Fibroblast of skin of scalp (primary cell): ENCODE measurements at places on chromosomes 6 and 20.

DNA sequence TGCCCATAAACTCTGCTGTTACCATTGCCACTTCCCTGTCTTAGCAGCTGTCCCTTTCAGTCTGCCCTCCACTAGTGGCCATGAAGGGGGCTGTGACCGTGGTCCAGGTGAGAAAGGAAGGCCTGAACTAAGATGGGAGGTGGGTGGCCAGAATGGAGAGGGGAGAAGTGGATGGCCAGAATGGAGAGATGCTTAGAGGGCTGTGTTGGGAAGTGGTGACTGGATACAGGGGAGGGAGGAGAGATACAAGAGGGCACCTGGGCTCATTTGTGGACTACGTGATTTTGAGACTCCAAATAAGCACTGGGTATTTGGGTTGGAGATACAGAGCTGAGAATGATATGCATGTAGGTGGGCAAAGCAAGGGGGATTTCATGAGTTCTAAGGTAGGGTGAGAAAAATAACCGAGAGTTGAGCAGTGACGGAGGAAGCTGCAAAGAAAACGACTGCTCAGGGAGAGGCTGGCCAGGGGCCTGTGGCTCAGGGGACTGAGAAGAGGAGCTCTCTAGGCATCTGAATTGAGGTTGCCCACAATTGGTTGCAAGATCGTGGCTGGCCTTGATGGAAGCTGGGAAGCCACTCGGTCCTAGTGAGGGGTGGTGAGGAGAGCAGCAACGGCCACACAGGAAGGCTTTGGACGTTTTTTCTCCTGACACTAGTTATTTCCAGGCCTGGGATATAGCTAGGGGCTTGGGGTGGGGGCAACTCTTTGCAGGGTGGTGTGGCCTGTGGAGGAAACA, 36.9 kb downstream of the PANK2 start:
- DNase-seq: no peak

DNA sequence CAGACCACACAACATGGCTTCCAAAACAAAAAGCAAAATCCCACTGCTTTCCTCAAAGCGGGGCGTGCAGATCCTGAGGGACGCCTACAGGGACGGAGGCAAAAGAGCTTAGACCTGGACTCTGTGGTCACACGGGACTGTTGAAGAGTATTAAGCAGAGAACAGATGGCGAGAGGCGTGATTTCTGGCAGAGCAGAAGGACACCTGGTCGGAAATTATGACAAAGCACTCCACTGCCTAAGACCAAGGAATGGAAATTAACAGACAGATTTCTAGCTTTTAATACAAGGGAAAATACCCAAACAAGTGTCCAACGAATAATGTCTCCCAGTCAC, 15.4 kb downstream of the CST7 start:
- no peak for DNase-seq

DNA sequence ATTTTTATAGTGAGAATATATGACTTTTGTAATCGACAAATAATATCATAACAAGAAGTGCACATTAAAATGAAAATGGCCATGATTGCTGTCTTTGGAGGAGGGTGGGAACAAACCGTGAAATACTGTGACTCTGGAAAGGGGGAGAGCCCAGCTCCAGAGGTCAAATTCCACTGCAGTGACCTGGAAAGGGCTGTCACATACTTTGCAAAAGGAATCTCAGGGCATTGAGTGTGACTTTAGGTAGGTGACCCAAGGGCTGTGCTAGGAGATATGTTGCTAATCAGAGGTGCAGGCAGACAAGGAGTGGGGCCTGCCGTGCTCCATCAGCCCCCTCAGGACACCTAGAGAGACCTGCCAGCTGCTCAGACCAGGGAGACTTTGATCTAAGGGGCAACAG, 28.1 kb upstream of the BMP7 start:
- DNase-seq: no peak

DNA sequence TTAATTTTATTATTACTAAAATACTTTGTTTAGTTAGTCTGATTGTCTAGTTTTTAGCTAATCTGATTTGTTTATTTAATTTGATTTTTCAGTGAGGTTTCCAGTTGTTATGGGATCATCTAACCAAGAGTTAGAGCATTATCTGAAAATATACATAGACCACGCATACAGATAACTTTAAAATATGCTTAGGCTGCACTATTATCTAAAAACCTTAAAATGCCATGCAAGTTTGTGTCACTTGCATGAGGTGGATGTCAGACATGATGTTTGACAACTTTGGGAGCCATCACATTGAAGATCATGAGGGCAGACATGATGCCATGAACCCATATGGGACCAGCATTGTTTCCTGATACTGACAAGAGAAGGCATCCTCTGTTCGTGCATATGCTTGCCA, 610.3 kb downstream of the KHDRBS2 start:
- DNase-seq: no peak

- no peak for DNase-seq
Measured at GRCh38 chr6:97473979-97474378, 191.0 kb upstream of the MMS22L start.

GRCh38 chr6:57158658-57159057, 13.5 kb upstream of the BAG2 start:
- DNase-seq: peak; percentile 33

- DNase-seq: peak; percentile 22
Measured at GRCh38 chr6:104788400-104788799, 71.3 kb downstream of the HACE1 start.

- DNase-seq: no peak
Measured at GRCh38 chr6:105094133-105094640, 85.6 kb downstream of the POPDC3 start.

- DNase-seq: no peak
Measured at GRCh38 chr6:72740135-72740534, 118.3 kb downstream of the KCNQ5 start.

DNA sequence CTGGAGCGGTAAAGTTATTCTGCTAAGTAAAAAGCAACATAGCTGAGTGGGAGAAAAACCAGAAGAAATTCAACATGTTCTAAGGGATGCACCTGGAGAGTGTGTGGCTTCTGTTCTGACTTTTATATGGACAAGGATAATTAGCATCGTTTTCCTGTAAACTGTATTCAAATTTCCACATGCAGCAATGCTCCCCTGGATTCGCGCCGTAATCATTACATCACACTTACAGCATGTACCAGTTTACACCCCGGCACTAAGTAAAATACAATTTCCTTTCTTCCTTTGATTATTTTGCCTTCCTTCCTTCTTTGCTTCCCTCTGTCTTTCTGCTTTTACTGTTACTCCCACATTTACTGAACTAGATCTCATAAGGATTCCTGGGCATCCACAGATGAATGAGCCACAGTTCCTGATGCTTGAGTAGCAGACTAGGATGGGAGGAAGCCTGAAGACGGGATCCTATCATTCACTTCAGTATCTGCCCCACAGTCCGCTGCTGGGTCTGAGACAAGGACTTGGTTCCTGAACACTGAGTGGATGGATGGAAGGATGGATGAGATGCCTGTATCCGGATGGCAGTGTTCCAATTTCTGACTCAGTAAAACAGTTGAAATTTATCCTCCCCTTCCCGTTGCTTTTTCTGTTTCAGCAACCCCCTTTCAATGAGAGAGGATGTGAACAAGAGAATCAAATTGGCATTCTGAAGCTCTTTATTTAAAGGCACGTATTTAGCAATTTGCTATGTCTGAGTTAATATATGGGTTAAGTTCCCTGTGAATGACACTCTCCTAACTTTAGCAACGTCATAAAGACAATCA, 174.6 kb downstream of the GJA10 start:
- DNase-seq: peak; percentile 69

DNA sequence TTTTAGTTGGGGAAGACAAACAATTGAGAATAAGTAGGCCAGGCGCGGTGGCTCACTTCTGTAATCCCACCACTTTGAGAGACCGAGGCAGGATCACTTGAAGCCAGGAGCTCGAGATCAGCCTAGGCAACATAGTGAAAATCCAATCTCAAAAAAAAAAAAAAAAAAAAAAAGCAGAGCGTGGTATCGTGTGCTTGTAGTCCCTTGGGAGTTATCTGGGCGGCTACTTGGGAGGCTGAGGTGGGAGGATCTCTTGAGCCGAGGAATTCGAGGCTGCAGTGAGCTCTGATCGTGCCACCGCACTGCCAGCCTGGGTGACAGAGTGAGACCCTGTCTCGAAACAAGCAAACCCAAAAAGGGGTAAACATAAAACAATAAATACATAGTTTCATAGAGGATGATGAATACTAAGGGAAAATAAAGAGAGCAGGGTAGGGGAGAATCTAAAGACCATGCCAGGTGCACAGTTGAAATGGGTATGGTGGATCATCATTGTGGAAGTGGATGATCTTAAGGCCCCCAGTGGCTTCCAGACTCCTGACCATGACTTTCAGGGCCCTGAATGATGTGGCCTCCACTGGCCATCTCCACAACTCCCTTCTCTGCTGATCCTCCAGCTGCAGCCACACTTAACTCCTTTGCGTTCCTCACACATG, 947 bp downstream of the POFUT1 start:
- DNase-seq: no peak

DNA sequence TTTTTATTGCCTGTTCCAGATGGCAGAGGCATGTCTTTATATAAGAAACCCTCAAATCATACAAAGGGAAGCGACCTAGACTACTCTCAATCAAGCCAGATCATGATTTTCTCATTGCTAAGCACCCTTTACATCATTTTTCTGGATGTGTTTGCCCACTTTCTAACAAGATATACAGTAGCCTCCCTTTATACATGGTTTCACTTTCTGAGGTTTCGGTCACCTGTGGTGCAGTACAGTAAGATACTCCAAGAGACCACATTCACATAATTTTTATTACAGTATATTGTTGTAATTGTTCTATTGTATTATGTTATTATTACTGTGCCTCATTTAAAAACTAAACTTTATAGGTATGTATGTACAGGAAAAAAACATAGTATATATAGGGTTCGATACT, 23.6 kb downstream of the TOMM6 start:
- DNase-seq: no peak

DNA sequence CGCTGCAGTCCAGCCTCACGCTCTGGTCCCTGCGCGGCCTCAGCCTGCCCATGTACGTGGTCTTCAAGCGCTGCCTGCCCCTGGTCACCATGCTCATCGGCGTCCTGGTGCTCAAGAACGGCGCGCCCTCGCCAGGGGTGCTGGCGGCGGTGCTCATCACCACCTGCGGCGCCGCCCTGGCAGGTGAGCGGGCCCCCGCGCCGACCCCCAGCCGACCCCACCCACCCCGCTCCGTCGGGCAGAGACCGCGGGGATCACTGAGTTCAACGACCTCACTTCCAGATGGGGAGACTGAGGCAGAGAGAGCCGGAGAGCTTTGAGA, 545 bp downstream of the SLC35D3 start:
- no peak for DNase-seq

GRCh38 chr6:135176058-135176457, 5.0 kb upstream of the MYB start:
- no peak for DNase-seq

DNA sequence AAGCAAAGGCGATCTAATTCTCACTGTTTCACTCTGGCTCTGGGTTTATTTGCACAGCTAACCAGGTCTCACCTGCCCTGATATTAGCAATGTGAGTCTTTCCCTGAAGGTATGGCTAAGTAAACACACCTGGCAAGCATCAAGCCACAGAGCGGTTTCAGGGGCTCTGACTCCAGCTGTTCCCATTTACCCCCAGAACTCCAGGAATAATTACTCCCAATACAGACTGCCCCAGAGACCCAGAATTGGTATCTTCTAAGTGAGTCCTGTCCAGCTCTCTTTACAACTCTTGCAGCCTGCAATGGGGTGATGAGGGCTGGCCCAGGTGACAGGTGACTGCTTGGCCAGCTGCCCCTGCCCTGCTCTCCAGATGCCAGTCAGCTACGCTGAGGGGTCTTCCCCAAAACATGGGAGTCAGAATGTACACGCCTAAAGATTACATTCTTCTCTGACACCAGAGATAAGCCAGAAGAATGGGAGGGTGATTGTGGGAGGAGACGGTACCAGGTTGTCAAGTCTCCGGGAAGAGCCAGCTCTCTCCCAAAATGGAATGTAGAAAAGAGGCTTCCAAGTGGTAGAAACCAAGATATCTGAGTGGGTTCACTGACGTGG, 4.9 kb upstream of the LRRN4 start:
- no peak for DNase-seq

- DNase-seq: no peak
Measured at GRCh38 chr6:20319520-20320357, 81.9 kb upstream of the E2F3 start.

DNA sequence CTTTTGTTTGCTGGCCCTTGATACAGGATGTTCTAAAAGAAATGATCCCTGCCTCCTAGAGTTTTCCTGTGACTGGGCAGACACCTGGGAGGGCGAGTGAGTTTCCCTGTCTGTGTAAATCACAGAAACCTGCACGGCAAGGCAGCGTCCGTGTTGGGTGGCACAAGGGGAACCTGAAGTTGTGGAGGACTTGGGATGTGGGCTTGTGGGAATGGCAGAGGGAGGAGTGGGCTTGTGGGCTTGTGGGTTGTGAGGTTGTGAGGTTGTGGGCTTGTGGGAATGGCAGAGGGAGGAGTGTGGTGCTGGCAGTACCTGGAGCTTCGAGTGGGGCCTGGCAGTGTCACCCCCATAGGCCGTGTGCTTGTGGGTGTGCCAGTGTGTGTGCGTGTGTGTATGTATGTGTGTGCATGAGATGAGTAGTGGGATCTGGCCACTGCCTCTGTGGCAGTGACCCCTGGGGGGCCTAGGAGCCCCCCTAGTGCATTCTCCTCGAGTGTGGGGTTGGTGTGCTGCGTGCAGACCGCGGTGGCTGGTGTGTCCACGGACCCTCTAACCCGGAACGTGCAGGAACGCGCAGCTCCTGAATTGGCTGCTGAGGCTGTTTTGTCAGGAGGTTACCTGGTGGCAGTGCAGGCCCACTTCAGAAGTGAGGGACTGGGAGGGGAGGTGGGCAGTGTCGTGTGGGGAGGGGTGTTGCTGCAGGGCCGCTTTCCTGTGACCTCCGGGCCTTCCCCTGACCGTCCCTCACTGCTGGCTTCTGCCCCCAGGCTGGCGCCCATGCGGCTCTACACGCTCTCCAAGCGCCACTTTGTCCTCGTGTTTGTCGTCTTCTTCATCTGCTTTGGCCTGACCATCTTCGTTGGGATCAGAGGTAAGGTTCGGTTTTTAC, 13.0 kb downstream of the TMEM181 start:
- DNase-seq: no peak

- no peak for DNase-seq
Measured at GRCh38 chr6:2806644-2807043, 35.0 kb downstream of the SERPINB1 start.

DNA sequence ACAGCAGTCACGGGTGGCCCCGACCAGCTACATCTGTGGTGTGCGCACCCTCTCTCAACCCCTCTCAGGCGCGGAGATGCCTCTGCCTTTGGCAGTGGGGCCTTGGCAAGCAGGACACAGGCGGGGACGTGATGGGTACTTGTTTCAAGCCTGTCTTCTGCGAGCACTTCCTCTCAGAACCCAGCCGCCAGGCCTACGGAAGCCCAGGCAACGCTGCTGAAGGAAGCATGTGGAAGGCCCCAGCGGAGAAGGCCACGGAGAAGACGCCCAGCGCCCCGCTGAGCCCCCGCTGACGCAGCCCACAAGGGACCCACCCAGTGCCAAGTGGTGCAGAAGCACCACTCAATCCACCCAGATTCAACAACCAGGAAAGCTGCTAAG, 13.0 kb downstream of the SERPINB6 start:
- DNase-seq: no peak

- no peak for DNase-seq
Measured at GRCh38 chr6:98825600-98826230, 8.7 kb upstream of the POU3F2 start.

- DNase-seq: no peak
Measured at GRCh38 chr6:126054802-126055201, 68.5 kb downstream of the TRMT11 start.

- DNase-seq: peak; percentile 80
Measured at GRCh38 chr20:43963872-43964791, 49.5 kb downstream of the TOX2 start.
